ENCODE measurements at places on chromosomes 16 and 17. TPM values are rescaled to one million over a fixed set of nuclear protein-coding genes. Genes with fewer than 3 reads are reported as not detected.

DNA sequence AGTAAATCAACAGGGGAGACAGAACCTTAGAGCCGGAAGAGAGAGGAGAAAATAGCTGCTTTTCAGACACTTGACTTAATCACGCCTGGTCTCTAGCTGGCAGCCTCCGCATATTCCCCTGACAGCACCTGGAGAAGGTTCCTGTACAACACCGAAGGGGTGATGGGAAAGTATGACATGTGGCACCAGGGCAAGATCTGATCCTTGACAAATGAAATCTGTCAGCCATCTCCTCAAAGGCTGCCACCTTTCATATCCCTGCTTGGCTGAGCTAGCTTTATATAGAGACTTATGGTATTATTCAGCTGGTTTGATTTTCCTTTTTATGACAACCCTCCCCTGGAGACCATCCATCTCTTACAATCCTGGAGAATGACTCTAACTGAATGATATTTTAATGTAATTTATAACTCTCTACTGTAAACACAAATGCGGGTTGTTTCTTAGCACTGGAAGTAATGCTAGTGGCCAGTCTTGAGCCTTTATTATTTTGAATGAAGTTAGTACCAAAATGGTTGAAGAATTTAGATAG lies 1205.3 kb upstream of the CDH8 start:
- DNase-seq: no peak

DNA sequence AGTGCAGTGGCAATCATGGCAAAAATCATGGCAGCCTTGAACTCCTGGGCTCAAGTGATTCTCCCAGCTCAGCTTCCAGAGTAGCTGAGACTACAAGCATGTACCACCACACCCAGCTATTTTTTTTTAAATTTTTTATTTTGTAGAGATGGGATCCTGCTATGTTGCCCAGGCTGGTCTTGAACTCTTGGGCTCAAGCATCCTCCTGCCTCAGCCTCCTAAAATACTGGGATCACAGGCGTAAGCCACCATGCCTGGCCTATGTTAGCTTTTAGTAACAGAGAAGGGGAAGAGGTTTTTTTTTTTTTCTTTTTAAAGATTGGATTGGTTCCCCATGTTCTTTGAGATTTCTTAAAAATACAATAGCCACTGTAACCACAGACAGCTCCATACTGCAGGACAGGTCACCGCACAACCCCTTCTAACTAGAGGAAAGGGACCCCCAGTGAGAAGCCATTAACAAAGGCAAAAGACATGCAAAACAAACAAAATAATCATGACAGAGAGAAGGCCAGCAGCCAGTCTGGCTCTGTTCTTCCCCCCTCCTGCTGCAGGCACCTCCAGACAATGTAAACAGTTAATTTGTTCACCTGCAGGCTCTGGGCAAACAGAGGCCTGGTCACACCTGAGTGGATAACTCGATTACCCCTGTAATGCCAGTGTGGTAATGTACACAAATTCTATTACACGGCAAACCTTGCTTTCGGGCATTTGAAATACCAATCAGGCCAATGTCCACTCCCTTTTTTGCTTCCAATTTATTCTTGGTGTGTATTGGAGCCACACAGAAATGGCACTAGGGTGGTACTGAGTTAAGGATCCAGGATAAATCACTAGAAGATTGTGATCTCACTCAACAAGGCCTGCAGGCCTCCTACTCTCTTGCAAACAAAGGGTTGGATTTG lies 52.9 kb downstream of the SNX11 start:
- DNase-seq: no peak

- DNase-seq: no peak
These were observed 60.0 kb downstream of the MSI2 start for GRCh38 chr17:57316361-57316760.

DNA sequence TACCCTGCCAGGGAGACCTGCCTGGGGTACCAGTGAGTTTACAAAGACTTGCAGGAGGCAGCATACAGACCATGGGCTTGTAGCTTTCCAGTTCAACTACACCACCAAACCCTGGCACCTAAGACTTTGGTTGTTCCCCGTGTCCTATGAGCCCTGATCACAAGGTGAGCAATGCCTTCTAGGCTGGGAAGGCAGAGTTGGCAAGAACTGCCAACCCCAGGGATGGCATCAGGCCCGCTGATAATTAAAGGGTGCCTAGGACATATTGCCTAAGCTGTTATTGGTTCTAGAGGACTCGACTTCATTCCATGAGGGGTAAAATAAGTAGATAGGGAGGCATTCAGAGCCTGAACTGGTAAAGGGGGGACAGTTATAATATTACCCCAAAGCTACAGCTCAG lies 41.3 kb downstream of the CDH13 start:
- no peak for DNase-seq

The ZP2 gene
- total RNA-seq: not detected

All from cardiac septum (tissue), 1 donor.